ENCODE measurements at places on chromosomes 13 and 19.

GRCh38 chr13:98461486-98462240 lies 115.2 kb downstream of the STK24 start:
- DNase-seq, result no peak

- no peak for DNase-seq
Measured at GRCh38 chr19:50537306-50537685, 23.6 kb upstream of the ASPDH start.

DNA sequence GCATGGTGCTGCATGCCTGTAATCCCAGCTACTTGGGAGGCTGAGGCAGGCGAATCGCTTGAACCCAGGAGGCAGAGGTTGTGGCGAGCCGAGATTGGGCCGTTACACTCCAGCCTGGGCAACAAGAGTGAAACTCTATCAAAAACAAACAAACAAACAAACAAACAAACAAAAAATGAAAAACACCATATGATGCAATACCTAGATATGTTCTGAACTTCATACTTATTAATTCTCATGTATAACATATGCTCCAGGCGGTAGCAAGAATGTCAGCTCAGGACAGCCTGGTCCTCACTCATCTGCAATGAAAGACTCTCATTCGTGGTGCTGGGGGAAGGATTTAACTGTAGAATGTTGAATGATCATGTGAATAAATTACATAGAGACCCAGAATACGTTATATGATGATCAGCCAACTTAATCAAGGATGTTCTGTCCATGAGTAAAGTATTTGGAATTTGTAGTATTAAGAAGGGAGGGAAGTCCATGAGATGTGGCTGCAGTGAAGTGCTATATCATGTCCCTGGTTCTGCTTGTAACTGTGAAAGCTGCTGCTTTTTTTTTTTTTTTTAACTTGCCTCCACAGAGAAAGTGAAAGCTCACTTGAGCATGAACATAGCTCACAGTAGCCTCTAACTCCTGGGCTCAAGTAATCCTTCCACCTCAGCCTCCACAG lies 206.8 kb downstream of the UQCRFS1 start:
- DNase-seq, result no peak

- no peak for DNase-seq
Measured at GRCh38 chr19:50723069-50723468, at the start of gene CLEC11A. TSS of gene CLEC11A (plus strand) at chr19:50723364. CDS start at chr19:50723526, 162 bp downstream.

GRCh38 chr13:113794764-113795173 lies 35.7 kb downstream of the TMEM255B start:
- no peak for DNase-seq

DNA sequence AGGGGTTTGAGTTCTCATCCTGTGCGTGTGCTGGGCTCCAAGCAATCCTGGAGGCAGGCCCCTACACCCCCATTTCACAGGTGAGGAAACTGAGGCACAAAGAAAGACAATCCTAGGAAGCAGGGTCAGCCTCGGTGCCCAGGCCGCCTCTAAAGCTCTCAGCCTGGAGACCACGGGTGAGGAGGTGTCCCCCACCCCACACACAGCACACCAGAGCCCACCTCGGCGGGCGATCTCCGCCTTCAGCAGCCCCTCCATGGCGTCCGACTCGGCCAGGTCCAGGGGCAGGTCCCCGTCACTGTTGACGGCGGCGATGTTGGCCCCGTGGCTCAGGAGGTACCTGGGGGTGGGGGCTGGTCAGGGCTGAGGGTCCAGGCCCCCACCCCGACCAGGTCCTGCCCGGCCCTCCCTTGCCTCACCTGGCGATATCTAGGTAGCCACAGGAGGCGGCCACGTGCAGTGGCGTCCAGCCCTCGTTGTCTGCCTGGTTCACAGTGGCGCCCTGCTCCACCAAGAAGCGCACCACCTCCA lies 5.1 kb downstream of the PPP1R12C start:
- no peak for DNase-seq

DNA sequence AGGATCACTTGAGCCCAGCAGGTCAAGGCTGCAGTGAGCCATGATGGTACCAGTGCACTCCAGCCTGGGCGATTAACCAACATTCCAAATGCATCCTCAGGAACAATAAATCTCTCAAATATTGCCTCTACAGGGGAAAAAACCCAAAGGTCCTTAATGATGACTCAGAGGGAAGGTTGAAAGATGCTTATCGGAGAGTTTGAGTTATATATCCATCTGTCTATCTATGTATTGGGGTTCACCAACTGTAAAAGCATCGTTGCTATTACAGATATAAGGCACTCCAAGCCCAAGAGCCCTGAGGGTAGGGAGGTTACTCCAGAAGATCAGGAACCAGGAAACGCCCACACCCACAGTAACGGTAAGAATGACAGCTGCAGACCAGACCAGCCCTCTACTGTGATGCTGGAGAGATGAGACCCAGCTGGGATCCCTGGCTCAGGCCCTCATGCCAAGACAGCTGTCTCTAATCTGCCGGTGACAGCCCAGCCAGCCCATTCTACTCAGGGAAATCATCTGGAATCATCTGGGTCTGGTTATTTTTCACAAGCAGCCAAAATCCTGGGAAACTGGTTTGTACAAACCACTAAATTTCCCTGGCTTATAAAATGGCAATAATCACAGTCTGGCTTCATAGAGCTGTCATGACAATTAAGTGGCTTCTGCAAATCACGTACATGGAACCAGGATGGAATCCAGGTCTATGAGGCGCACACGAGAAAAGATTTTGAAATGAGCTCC lies 23.8 kb downstream of the TEX101 start:
- no peak for DNase-seq

All from GM10248 (cell line).